NCI-H2081 (cell line): ENCODE measurements at places on chromosomes 5 and 9.

DNA sequence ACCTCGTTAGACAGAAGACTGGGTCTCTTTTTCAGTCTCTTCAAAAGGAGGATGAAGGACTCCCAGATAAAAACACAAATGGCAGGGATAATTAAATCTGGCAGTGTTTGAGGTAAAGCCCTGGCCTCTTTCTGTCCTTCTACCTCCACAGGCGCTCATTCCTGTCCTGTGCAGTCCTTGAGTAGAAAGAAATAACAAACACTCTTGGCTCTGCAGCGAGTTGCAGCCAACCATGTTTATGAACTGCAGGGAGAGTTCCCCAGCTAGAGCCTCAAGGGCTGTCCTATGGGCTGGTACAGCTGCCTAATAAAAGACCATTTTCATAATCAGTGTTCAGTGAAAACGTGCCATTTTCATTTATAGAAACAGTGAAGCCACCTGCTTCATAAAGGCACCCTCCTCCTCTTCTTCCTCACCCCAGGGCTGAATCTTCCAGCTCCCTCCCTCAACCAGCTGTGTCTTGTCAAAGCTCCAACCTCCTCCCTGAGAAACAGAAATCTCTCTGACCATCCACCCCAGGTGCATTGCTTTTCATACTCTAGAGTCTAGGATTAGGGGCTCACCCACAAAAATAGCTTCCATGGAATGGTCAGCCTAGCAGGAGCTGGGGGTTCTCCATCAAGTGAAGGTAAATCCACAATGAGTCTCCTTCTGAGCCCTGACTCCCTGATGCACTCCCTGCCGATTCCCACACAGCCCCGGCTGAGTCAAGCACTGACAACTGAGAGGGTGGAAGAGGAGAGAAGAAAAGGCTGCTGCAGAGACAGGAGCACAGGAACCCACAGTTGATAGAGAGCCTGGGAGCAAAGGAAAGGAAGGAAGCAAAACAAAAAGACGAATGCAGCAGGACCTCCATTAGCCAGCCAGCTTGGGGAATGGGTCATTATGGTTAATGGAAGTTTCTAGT, 150.7 kb downstream of the CMYA5 start:
- DNase-seq = no peak

- DNase-seq = no peak
Measured at GRCh38 chr5:150162142-150162513, 4.5 kb upstream of the CDX1 start.

- no peak for DNase-seq
Measured at GRCh38 chr9:5899292-5899691, 8.6 kb downstream of the MLANA start.

GRCh38 chr9:123640792-123641222, 284.8 kb downstream of the CRB2 start:
- no peak for DNase-seq

DNA sequence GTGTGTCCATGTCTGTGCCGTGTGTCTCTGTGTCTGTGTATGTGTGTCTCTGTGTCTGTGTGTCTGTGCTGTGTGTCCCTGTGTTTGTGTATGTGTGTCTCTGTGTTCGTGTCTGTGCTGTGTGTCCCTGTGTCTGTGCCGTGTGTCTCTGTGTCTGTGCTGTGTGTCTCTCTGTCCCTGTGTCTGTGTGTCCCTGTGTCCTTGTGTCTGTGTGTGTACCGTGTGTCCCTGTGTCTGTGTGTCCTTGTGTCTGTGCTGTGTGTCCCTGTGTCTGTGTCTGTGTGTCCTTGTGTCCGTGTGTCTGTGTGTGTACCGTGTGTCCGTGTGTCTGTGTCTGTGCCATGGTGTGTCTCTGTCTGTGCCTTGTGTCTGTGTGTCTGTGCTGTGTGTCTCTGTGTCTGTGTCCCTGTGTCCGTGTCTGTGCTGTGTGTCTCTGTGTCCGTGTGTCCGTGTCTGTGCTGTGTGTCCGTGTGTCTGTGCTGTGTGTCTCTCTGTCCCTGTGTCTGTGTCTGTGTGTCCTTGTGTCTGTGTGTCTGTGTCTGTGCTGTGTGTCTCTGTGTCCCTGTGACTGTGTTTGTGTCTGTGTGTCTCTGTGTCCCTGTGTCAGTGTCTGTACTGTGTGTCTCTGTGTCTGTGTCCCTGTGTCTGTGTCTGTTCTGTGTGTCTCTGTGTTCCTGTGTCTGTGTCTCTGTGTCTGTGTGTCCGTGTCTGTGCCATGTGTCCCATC, 23.2 kb downstream of the CACNA1B start:
- no peak for DNase-seq

- DNase-seq = no peak
Measured at GRCh38 chr5:173098787-173099186, 42.6 kb downstream of the CREBRF start.

DNA sequence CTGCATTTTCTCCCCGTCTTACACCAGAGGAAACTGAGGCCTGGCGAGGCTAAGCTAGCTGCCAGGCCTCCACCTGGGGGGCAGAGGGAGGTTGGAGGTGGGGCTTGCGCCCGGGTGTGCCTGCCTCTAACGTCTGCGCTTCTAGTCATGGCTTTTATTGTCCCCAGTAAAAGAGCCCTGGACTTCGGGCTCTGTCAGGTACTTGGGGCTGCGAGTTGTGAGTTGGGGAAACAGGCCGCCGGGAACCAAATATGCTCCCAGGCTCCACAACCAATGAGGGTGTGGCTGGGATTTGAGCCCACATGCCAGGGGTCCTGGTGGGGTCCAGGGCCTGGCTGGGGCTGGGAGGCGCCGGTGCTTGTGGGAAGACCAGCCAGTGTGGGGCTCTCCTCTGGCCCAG, 57.4 kb upstream of the NOTCH1 start:
- DNase-seq = no peak

- no peak for DNase-seq
Measured at GRCh38 chr5:5739490-5739945, 317.0 kb downstream of the ICE1 start.

DNA sequence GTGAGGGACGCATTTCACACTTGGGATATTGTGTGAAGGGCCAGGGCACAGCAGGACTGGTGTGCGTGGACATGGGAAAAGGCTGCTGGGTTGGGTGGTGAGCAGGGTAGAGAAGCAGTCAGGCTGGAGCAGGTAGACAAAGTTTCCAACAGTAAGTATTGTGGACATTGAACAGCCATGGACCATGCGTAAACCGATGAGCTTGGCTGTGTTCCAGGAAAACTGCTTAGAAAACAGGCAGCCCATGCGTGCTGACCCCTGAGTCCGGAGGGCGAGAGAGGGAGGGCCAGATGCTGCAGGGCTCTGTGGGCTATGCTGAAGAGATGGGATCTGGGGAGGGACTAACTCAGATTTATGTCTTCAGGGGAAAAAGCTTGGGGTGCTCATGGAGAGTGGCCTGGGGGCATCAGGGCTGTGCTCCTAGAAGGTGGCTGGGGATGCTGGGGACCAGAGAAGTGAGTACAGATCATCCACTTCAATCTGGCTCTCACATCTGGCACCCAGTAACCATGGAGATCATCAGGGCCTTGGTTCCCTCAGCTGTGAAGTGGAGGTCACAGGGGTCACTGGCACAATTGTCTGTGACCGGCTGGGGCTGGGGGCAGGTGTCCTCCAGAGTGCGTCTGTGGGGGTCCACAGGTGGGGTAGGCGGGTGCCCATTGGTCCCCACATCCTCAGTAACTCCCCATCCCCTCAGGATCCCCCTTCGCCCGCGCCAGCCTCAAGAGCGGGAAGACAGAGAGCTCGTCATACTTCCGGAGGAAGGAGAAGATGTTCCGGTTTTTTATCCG, 93.3 kb downstream of the CACNA1B start:
- DNase-seq = no peak

- DNase-seq = no peak
Measured at GRCh38 chr9:22508790-22509189, 62.2 kb downstream of the DMRTA1 start.

DNA sequence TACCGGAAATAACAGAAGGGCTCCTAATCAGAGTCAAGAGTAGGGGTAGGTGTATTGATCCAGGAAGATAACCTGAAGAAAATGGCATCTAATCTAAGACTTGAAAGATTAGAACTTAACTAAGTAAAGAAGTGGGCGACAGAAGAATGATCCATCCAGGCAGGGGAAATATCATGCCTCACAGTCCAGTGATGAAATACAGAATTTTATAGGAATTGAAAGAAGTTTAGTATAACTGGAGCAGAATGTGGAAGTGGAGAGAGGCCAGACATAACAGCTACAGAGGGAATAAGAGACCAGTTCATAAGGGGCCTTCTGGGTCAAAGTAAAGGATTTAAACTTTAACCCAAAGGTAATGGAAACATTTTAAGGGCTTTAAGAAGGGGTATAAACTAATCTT, 42.2 kb downstream of the ERP44 start:
- no peak for DNase-seq

DNA sequence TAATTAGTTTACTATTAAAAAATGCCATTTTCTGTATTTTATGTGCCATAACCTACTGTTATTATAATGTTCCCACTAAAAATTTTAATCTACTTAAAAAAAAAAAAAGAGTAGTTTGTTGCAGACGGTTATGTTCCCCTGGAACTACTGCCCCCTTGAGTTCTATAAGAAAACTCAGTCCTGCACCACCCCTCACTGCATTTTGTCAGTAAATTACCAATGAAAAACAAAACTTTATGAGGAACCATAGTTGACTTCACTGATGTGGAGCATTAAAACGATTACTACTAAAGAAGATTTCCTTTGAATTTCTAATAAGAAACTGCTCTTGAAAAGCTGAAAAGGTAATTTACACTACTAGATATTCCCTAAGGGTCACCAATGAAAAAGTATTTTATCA, 288.7 kb downstream of the FBXL17 start:
- DNase-seq = peak; percentile 22

- no peak for DNase-seq
Measured at GRCh38 chr9:114083666-114084065, 5.6 kb upstream of the AMBP start.

- no peak for DNase-seq
Measured at GRCh38 chr5:130286971-130287370, 382.7 kb downstream of the CHSY3 start.

- peak; percentile 59 for DNase-seq
Measured at GRCh38 chr5:52007230-52007858, 624.1 kb downstream of the ISL1 start.
